NAMALWA (cell line): ENCODE measurements at places on chromosomes 6 and 20.

DNA sequence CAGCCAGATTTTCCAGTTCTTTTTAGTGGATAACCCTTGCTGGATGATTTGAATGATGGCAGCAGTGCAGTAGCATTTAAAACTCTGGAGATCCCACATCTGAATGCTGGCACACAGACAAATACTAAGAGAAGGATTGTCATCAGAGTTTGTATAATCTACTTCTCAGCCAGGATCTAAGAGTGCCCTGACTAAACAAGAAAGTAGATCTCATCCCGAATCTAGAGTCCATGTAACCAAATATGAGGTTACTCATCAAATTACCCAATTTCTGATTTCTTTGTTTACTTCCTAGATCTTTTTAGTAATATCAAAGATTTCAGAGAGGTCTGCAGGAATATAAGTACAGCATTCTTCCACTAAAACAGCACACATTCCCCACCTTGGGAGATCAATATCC is 7.8 kb downstream of the TMC2 start:
- no peak for DNase-seq

DNA sequence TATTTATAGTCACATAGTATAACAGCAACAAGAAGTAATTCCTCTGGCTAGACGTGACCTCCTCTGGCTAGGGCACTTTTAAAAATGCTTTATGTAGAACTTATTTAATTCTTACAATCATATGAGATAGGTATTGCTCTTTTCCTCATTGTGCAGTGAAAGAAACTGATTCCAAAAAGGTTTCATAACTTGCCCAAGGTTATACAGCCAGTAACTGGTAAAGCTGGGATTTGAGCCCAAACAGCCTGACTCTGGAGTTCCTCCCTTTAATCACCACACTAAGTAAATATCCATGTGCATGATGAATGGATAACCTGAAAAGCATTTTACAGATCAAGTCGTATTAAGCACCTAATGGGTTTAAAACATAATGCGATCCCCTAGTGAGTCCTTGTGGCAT is 214.6 kb downstream of the PRL start:
- DNase-seq: no peak

GRCh38 chr20:37226889-37227288 is 34.7 kb downstream of the GHRH start:
- DNase-seq: no peak

DNA sequence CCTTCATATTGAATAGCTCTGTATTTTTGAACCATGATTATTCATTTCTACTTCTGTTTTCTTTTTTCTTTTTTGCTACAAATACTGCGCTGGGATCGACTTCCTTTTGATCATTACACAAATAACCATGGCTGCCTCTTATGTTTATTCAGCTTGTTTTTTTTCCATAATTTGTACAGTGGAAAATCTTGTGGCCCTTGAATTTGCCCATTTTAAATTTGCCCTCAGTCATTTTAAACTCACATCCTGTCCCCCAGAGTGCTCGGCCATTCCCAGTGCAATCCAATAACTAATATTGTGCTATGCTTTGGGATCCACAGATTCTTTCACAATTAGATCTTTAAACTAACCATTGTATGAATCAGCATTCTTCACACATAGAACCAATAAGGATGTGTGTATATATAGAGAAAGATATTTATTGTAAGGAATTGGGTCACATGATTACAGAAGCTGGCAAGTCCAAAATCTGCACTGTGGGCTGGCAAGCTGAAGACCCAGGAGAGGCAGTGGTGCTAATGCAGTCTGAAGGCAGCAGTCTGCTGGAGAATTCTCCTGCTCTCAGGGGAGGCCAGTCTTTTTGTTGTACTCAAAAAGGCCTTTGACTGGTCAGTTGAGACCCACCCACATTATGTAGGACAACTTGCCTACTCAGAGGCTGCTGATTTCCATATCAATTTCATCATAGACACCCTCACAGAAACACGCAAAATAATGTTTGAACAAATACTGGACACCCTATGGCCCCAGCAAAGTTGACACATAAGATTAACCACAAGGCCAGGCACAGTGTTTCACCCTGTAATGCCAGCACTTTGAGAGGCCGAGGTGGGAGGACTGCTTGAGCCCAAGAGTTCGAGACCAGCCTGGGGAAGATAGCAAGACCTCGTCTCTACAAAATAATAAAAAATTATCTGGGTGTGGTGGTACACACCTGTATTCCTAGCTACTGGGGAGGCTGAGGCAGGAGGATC is 147.1 kb downstream of the MTHFD1L start:
- DNase-seq: no peak

DNA sequence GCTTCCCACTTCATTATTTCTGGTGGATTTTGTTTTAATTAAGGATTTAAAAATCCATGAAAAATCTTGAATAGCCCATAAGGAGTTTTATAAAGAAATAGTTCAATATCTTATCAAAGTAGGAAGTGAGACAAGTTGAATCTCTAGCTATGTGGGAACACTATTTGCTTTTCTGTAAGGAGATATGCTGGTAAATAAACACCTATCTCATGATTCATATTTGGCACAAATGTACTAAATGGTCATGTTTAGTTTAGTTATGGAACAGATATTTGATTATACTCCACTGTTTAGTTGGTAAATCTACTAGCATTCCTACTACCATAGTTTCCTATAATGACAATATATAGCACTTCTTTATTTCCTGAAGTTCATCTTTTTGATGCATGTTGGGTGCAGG is 239.9 kb upstream of the CEP162 start:
- no peak for DNase-seq

DNA sequence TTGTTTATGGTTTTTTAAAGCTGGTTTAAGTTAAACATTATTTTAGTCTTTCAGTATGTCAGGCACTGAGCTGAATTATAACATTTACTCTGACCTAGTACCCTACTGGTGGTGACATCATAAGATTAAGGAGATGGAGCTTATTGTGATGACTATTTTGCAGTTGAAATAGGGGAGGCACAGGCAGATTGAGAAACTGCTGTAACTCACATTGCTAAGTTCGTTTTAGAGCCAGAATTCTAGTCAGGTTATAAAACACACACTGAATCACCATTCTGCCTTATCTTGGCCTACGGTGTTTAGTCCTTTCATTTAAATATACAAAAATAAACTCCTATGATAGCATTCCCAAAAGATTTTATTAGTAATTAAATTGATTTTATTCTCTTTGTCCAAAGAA is 584.1 kb downstream of the TFAP2A start:
- no peak for DNase-seq

GRCh38 chr6:137910424-137910834 is 43.4 kb downstream of the TNFAIP3 start:
- no peak for DNase-seq

- DNase-seq: no peak
These were observed 25.8 kb upstream of the SNRPC start for GRCh38 chr6:34731393-34732060.

- no peak for DNase-seq
These were observed 35.6 kb upstream of the NFATC2 start for GRCh38 chr20:51578145-51578459.

DNA sequence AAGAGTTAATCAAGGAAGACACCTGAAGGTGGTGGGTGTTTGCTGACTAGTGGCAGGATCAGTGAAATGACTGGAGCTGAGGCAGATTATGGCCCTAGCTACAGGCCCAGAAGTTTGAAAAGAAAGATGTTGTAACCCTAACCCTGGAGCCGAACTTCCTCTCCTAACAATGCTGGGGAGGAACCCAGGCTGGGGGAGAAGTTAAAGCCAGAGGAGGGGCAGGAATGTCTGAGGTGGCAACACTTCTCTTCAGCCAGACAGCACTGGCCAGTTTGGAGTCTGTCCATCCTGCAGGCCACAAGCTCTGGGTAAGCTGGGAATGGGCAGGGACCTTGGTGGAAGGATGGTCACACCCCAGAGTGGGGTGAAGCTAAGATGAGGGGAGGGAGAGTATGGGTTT is at the start of gene LST1:
Gene LST1 (plus strand): TSS at position 270 of the 400 bp plus-strand sequence. CDS start 1,023 bp downstream, outside the sequence.
- DNase-seq: no peak

- DNase-seq: peak; percentile 22
These were observed 37.5 kb upstream of the ADGRF1 start for GRCh38 chr6:47079638-47080037.

GRCh38 chr20:7346562-7346961 is 579.1 kb downstream of the BMP2 start:
- no peak for DNase-seq

GRCh38 chr6:7053125-7053774 is 54.5 kb upstream of the RREB1 start:
- DNase-seq: no peak

DNA sequence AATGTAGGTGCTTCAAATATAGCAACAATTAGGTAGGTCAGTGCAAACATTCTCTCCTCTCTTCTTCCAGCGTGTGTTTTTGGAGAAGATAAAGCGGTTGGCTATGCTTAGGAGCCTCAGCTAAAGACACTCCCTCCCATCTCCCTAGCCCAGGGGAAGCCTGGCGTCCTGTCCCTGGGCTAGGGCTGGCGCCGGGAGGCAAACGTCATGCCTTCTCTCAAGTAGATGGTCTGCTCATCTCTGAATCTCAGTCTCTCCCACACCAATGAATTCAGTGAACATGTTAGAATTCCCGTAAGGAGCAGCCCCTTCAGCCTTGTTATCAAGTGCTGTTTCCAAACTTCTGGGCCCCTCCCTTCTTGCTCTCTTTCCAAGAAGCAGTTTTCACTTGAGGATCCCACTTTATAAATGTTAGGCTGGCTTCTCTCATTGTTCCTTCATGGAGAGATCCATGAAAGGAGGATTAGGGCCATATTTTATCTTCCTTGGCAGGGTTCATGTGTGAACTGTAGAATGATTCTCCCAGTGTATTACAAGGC is 142.8 kb downstream of the CLIC5 start:
- DNase-seq: no peak

DNA sequence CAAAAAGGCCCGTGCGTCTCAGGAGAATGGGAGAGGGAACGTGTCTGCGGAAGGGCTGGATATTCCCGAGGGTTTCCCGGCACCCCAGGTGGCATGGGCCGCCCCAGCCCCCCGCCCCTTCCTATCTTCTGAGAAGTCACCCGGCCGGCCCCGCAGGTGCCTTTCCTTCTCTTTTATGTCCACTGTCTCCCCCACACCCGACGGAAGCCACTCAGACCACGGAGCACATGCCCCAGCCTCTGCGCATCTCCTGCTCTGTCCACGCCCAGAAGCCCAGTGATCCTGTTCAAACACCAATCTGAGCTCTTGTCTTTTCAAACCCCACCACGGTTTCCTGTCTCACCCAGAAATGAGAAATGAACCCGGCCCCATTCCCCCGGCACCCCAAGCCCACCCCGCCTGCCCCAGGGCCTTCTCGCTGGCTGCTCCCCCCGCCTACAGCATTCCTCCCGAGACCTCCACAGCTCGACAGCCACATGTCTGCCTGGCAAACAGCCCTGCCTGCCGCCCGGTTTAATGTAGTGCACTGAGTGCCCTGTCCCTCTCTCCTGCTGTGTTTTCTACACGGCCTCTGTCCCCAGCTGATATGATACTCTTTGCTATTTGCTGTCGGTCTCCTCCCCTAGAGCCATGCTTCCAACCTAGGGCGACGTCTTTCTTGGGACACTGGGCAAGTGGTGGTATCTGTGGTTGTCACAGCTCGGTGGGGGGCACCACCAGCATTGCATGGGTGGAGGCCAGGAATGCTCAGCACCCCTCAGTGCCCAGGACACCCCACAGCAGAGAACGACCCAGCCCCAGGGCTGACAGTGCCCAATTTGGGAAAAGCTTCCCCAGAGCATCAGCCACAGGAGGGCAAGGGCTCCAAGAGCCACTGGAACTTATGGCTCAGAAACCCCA is 182.7 kb downstream of the TAF4 start:
- no peak for DNase-seq

DNA sequence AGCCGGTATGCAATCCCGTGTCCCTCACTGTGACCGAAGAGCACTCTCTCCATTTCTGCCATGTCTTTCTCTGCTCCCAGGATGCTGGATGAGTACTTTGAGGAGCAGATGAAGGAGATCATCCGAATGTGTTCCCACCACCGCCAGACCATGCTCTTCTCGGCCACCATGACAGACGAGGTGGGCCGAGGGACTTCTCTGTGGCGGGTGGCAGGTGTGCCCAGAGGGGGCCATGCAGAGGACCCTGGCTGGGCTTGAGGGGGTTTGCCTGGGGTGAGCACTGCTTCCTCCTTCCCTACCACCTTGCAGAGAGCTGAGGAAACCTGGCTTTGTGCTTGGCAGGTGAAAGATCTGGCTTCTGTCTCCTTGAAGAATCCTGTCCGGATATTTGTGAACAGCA is 14.0 kb downstream of the DDX27 start:
- no peak for DNase-seq

- DNase-seq: peak; percentile 35
These were observed 78.5 kb downstream of the REPS1 start for GRCh38 chr6:138909511-138909910.

DNA sequence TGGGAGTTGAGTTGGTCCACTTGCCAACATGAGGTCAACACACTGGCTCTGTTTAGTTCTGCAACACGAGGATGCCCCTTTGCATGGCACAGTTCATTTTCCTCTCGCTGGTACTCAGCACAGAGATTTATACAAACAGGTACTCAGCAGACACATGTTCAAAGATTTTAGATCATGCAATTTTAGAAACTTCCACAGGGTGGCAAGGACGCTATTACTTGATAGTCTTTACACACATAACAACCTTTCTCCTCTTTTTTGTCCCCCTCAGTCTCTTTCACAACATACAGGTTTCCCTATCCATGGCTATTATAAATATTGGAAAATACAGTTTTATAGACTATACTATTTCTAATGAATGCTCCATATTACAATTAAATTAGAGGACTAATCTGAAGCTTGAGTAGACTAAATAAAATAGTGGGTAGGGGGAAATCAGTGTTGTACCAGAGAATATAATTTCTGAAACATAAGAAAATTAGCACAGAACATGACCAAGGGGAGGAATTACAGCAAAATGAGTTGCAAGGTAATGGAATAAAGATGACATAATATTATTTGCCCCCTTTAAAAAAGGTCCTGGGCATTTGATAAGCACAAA is 331.8 kb upstream of the BTBD3 start:
- DNase-seq: peak; percentile 33

- DNase-seq: no peak
These were observed 97.6 kb upstream of the CST7 start for GRCh38 chr20:24851346-24852019.

- no peak for DNase-seq
These were observed 65.0 kb downstream of the TOX2 start for GRCh38 chr20:43979576-43980105.

GRCh38 chr6:36028088-36028876 is 674 bp downstream of the MAPK14 start:
- peak; percentile 66 for DNase-seq

GRCh38 chr20:3222635-3223600 is 13.6 kb downstream of the ITPA start:
- peak; percentile 65 for DNase-seq

DNA sequence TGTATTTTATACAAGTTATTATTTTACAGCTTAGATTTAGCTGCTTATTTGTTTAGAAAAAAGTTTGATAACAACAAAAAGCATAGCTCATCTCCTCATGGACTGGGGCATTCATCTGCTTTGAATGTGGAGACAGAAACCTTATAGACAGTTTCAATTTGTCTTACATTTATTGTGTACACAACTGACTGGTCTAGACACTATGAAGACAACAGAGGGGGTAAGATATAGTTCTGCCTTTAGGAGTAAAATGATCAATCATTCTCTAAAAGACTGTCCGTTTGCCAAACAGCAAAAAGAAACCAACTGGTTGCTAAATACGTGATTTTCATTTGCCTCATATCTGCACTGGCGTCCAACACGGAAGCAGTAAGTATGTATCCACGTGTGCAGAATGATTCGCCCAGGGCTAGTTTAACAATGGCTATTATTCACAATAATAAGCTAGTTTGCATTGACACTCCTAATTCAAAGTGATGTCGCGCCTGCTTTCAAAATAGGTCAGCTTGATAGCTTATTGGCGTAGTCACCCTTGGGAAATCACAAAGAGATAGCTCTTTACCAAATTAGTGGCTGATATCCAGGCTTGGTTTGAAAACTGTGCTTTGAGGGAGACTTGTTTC is 153.6 kb downstream of the BMP2 start:
- no peak for DNase-seq
